ENCODE measurements at places on chromosomes 11 and 22.

DNA sequence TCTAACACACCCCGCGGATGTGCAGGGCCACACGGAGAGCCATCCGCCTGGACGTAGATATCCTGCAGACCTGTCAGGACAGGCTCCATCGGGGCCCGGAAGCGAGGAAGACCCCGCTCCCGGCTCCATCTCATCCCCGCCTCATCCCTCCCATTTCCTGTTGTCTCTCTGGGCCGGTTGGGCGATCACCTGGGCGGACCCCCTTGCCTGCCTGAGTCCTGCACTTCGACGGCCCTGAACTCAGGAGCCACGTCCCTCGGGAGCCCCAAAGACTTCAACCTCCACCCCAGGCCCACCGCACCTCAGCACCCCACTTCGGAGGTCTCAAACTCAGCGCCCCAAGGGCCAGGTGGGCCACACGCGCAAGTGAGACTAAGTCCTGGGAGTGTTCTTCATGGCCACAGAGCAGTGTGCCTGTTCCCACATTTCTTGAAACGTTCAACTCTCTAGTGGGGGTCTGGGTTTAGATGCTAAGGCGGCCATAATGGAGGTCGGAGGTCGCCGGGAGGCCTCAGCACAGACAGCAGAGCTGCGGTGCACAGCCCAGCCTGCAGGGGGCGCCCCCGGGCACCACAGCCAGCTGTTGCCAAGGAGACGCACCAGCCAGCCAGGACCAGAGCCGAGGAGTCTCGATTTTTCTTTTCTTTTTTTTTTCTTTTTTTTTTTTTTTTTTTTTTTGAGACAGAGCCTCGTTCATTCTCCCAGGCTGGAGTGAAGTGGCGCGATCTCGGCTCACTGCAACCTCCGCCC is 26.0 kb upstream of the FADD start:
- peak; percentile 75 for DNase-seq

- peak; percentile 87 for DNase-seq
These were observed 64.1 kb upstream of the BIRC3 start for GRCh38 chr11:102253020-102253715.

DNA sequence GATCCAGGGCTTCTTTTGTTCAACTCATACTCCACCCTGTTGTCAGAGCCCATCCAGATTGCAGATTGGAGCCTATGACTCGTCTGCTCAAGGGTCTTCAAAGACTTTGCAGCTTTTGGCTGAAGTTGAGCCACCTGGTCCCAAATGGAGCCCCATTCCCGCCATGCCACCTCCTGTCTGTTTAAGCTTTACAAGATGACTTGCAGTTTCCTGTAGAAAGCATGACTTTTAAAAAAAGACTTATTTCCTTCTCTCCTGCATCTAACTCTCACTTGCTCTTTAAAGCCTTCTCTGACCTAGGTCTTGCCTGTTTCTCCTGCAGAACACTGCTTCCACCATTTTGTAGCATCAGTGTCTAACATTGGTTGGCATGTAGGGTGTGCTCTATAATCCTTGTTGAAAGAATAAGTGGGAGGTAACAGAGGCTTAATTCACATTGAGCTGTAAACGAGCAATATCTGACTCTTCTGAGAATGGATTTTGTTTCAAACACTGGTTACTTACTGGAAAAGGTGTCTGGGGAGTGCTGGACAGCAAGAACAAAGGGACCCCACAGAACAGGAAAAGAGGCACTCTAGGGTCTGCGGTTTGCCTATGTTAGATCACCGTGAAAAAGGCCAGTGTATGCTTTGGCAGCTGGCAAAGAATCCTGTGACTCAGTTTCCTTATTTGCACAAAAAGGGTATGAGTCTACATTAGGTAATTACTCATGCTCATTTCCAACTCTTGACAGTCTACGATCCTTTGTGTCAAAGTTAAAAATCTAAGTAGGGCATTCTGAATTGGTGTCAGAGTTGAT is 30.3 kb downstream of the NF2 start:
- DNase-seq: no peak

GRCh38 chr11:119952441-119952840 is 185.5 kb downstream of the TRIM29 start:
- DNase-seq: no peak

DNA sequence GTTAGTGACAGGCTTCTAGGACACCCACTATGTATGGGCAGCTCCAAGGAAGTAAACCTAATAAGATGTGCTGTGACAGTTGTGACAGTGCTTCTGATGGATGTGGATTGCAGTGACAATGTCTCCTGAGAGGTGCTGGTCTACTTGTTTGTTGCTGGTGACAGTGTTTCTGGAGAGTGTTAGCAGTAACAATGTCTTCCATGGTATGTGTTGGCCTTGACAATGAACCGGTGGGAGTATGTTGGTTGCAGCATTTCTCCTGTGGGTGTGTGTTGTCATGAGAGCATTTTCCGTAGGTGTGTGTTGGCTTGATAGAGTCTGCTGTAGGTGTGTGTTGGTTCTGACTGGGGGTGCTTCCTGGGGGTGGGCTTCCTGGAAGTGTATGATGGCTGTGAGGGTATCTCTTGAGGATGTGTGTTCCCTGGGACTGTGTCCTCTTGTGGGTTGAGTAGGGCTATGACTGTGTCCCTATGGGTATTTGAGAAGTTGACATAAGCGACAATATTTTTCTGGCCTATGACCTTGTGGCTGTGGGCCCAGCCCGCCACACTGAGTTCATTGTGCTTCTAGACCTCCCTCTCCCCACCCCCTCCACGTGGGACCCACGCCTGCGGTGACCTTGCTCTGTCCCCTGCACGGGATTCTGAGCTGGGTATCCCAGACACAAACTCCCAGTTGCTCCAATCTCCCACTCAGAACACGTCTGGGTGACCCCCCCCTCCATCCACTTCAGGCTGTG is 1.2 kb downstream of the DCHS1 start:
- DNase-seq: no peak

DNA sequence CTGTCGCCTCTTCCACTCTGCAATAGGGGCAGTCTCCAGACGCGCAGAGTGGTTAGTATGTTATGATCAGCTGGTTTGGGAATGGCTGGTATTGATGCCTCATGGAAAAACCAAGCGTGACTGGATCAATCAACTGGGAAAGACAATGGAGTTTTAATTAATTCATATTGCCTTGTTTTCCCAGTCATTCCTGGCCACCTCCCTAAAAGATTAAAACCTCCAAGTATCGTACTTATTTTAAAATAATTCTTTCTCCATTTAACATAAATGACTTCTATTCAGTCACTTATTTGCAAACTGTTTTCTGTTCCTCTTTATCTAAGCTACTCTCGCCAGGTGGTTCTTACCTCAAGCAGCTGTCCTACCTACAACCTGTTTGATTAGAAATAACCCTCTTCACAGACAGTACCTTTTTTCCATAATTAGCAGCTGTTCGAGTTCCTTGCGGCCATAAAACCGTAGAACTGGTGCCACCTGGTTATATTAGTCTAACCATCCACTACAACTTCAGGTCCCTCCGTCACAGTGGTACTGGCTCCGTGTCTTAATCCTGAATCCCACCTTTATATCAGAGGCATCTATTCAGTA is 898 bp downstream of the ZNF215 start:
- DNase-seq: peak; percentile 7

- DNase-seq: no peak
These were observed 37.8 kb downstream of the RNF141 start for GRCh38 chr11:10503221-10503620.

DNA sequence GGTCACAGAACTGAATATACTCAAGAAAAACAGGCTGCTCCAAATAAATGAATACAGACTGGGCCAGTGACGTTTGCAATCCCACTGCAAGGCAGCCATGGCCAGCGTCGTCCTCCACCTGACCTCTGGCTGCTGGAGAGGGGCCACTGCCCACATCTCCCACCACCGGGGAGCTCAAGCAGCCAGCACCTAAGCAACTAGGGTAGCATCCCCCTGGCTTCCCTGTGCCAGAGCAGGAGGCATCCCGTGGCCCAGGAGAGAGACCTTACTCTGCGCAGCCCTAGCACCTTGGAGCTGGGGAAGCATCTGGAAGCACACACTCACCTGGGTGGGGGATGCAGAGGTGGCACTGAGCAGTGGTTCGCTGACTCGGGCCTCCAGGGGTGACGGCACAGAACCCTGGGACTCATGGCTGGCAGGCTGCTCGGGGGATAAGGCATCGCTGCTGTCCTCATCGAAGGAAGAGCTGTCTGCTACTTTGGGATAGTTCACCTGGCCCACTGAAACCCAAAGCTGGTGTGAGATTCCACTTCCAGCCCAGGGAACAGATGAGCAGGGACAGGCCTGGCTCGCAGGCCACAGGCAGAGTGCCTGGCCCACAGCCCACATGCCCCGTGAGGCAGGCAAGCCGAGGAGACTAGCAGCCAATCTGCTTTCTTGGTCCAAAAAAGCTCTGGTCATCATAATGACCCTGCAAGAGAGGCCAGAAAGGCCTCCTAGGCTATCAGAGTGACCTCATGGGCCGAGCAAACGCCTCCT is 53.7 kb downstream of the SGSM3 start:
- no peak for DNase-seq

GRCh38 chr11:26947904-26948639 is 45.8 kb upstream of the FIBIN start:
- no peak for DNase-seq

- no peak for DNase-seq
These were observed 100.8 kb upstream of the B3GAT1 start for GRCh38 chr11:134512571-134513538.

DNA sequence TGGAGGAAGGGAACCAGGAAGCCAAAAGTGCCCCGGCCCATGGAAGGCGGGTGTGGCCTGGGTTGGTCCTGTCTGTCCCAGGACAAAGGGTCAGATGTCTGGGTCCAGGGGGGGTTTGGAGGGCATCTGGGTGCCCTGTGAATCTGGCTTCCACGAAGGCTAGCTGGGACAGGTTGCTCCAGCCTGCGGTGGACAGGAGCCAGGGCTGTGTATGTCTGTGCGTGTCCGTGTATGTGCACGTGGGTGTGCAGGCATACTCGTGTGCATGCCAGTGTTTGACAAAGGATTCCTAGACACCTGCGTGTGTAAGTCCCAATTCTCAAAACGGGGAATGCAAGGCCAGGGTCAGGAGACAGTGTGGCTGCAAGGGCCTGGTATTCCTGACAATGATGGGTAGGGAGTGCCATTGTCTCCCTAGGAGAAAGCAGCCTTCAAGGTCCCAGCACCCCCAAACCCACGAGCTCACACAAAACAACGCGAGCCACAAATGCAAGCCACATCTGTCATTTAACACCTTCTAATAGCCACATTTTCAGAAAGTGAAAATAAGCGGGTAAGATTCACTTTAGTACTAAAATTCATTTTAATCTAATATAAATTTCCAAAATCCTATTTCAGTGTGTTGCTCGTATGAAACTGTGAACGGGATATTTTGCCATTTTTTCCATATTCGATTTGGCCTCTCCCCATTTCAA is 78.4 kb upstream of the WNT7B start:
- no peak for DNase-seq

- DNase-seq: no peak
These were observed 25.3 kb downstream of the PPARA start for GRCh38 chr22:46175631-46176030.

DNA sequence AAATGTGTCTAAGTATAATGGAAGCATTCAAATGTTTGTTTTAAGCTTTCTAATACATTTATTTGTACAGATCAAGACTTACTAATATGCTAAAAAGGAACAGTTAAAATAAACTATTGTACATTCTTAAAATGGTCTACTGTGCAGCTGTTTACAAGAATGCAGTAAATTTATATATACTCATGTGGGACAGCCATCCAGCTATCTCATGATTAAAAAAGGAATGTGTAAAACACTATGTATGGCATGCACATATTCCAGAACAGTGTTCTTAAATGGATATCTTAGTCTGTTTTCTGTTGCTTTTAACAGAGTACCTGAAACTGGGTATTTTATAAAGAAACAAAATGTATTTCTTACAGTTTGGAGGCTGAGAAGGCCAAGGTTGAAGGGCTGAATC is 30.2 kb upstream of the CSTF3 start:
- no peak for DNase-seq

DNA sequence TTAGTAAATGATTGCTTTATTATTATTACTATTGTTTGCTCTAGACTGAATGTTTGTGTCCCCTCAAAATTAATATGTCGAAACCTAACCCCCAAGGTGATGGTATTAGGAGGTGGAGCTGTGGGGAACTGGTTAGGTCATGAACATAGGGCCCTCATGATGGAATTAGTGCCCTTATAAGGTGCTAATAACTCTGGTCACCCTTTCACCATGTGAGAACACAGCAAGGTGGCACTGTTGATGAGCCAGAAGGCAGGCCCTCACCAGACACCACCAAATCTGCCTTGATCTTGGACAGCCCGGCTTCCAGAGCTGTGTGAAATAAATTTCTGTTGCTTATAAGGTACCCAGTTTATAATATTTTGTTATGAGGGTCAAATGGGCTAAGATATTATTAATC is 95.8 kb downstream of the BDNF start:
- DNase-seq: no peak

DNA sequence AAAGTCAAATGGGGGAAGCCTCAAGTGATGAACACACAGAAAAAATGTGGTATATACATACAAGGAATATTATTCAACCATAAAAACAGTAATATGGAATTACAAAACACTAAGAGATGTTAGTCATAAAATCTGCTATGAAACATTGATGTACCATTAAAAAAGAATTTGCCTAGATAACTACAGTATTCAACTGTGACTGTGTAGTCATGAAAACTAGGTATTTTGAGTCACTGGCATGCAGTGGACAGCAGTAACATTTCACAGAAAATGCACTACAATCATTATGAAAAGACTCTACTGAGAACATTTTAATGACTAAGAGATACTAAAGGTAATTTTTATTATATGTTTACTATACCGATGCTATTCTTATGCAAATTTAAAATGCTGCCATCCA is 11.7 kb downstream of the ZNF195 start:
- no peak for DNase-seq

GRCh38 chr11:6570691-6571427 is 32.6 kb downstream of the RRP8 start:
- no peak for DNase-seq

GRCh38 chr11:74966651-74967050 is 17.6 kb downstream of the SPCS2 start:
- no peak for DNase-seq

- DNase-seq: no peak
These were observed 25.6 kb downstream of the TXN2 start for GRCh38 chr22:36455571-36456463.

GRCh38 chr11:126833065-126833464 is 167.5 kb downstream of the KIRREL3 start:
- DNase-seq: no peak

- DNase-seq: peak; percentile 59
These were observed 22.9 kb upstream of the PDE2A start for GRCh38 chr11:72696866-72697700.

DNA sequence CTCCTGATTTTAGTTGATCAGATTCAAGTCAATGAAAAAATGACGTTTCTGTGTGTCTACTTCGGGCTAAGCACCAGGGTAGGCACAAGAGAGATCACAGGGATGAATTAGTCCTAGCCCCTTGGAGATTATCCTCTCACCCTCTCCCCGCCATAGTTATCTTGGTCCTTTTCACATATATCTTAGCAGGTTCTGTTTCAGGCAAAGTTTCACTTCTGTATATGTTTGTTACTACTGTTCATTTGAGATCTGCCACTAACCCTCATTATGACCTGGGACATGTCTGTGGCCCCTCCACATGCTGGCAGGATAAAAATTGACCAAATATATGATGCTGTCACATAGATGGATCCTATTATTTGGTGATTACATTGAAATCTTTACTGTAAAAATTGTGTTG is 186.1 kb downstream of the AASDHPPT start:
- DNase-seq: no peak
